ENCODE measurements at places on chromosomes 5 and 9.

GRCh38 chr9:16640649-16641048 is 229.8 kb downstream of the BNC2 start:
- no peak for DNase-seq

DNA sequence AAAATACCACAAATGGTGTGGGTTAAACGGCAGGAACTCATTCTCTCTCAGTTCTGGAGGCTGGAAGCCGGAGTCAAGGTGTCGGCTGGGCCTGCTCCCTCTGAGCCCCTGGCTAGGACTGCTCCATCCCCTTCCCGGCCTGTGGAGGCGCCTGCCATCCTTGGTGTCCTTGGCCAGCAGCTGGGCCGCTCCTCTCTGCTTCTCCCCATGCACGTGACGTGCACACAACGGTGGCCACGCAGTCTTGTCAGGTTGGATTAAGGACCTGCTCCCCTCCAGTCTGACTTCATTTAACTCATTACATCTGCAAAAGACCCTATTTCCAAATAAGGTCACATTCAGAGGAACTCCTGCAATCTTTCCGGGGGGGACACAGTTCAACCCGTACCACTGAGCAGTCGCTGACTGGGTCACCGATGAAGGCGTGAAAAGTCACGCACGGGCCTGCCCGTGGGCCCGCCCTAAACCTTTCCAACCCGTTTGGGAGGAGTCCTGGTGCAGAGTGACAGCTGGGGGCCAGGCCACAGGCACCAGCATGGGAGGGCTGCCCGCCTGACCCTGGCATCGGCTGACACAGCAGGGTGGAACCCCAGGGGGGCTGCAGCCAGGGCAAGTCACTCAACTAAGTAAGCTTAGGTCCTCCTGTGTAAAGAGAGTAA is 135.2 kb downstream of the COL23A1 start:
- no peak for DNase-seq

DNA sequence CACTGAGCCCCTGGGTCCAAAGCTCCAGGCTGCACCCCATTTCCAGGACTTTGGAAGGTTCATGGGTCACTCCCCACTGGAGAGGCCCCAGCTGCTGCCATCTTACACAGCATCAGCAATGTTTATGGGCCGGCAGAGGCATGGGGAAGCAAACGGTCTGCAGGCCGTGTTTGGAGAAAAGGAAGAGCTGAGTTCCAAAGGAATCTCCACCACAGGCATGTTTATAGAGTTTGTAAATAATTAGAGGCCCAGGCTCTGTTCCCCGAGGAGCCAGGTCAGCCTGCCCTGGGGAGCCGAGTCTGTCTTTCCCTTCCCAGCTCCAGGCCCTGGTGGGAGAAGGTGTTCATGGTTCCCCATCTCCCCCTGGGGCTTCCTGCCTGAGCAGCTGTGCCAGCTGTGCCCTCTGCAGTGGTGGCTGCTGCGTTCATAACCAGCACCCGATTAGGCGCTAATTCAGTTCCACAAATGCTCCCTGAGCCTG is 64.8 kb downstream of the COL27A1 start:
- no peak for DNase-seq

GRCh38 chr9:37575511-37575914 is 667 bp downstream of the FBXO10 start:
- DNase-seq: no peak

- DNase-seq: no peak
Measured at GRCh38 chr5:56278335-56278753, 45.2 kb upstream of the ANKRD55 start.

DNA sequence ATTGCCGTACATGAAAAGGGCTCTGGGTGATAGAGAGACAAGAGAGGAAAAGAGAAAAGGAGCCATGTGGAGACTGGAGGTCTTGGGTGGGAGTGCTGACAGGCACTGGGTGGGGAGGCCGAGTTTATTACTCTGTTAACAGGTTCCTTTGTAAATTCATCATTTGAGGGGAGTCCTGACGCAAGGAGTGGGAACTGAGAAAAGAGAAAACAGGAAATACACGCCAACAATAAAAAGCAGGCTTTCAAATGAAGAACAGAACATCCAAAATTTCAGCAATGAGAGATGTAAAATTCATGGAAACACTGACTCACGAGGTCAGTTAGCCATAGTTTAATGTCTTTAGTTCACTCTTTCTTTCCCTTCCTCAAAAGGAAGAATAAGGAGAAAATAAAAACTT is 342.8 kb downstream of the TMEM167A start:
- no peak for DNase-seq

Measured in NCI-H510A (cell line).